CD4-positive, alpha-beta T cell treated with Interleukin-6 at 100 ng/mL for 8 hours (primary cell): ENCODE measurements at places on chromosomes 6 and 20.

DNA sequence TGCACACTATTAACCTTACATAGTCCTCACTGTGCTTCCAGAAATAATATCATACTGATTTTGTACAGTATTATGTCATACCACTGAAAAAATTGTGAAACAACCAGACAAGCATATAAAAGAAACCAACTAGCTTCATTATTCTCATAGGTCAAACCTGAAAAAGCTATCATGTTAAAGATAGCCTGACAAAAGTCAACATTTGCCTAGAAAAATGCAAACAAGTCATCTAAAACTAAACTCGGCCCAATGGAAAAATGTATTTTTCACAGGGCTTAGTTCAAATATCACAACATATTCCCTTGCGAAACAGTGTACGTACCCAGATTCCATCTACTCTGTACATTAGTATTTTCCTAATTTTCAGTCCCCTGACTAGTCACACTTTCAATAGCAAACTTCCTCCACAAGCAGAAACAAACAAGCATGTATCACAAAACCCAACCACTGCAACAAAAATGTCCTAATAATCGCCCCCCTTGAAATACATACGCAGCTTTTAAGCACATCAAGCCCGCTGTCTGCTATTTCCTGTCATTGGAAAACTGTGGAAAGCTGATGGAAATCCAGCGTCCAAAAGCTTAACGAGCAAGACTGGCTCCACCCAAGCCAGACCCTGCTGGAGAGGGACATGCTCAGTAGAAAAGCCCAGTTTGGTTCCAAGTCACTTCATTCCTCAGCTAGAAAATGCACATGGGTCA is 93.1 kb downstream of the EPB41L2 start:
- DNase-seq = no peak

GRCh38 chr20:52975029-52975732 is 3.0 kb downstream of the TSHZ2 start:
- peak; percentile 12 for DNase-seq

- peak; percentile 78 for DNase-seq
Observed at GRCh38 chr6:17705778-17706579, 746 bp downstream of the NUP153 start.

DNA sequence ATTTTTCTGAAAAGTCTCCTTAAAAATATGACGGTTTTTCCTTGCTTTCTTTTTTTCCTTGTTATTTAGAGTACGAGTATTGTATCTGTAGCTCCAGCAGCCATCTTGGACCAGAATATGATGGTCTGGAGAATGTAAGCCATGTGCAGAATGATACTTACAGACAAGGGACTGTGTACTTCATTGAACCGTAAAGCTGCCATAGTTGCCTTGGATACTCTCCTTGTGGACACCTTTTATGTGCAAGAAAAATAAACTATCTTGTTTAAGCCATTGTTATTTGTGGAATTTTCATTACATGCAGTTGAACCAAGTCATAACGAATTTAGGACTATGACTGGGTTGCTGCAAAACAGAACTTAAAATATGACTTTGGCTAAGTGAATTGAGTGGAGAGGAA is 485.8 kb upstream of the CITED2 start:
- no peak for DNase-seq

DNA sequence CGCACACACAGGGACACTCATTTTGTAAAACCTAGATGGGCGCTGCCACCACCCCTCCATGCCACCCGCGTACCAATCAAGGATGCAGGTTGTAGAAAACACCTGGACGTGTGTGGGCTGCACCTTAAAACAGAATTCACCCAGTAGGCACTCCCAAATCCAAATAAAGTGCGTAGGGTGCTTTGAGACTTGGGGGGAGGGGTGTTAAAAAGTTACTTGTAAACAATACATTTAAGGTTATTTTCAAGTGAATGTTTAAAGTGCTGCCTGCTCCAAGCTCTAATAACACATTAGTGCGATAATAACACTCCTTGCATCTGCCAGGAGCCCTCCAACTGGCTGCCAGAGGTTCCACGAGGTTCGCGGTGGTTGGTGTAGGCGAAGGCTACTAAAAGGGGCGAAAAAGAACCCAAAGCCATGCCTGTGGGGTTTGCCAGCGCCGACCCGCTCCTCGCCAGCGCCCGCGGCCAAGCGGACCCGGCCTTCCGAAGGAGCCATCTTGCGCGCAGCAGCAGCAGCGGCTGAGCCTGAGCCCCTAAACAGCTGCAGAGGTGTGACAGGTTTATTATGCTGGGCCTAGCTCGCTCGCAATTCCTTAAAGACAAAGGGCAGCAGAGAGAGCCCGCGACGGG is 11.5 kb downstream of the FOXC1 start:
- no peak for DNase-seq

- DNase-seq = no peak
Observed at GRCh38 chr20:41170386-41171105, 33.2 kb downstream of the PLCG1 start.

- DNase-seq = no peak
Observed at GRCh38 chr6:20943922-20944321, 409.7 kb downstream of the CDKAL1 start.

- no peak for DNase-seq
Observed at GRCh38 chr20:54082100-54082499, 11.7 kb upstream of the BCAS1 start.

GRCh38 chr6:158595223-158595622 is 35.3 kb downstream of the TMEM181 start:
- no peak for DNase-seq

DNA sequence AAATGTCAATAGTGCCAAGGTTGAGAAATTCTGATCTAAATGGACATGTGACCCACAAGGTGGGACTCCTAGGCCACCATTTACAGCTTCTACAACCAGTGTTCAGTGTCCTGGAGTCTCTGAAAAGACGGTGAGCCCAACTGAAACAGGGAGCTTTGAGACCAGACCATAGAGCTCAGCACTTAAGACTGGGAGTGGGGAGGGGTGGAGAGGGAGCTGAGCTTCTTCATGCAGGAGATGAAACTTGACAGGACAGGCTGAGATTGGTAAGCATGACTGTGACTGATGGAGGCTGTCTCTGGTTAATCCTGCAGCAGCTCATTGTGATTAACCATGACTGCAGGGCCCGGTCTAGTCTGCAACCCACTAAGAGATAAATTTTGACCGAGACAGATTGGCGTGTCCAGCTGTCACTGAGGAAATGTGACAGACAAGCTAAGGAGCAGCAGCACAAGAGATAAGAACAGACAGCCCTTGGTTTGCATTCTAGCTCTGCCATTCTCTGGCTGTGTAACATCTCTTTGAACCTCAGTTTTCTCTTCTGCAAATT is 1.4 kb upstream of the AAR2 start:
- no peak for DNase-seq

DNA sequence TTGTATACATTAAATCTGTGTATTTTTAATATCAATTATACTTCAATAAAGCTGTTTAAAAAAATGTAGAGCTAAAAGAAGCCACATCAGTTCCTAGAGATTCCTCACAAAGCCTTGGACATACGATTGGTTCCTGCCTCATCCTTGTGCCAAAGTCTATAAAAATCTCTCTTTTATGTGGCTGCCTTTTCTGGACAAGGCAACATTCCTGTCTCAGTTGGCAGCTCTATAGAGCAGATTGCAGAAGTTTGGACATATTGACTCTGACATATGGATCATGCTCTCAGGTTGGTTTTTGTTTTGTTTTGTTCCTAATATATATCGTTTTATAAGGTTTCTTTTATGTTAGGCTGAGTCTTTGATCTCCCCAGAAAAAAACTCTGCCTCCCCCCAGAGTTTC is 148.9 kb downstream of the MAFB start:
- no peak for DNase-seq

DNA sequence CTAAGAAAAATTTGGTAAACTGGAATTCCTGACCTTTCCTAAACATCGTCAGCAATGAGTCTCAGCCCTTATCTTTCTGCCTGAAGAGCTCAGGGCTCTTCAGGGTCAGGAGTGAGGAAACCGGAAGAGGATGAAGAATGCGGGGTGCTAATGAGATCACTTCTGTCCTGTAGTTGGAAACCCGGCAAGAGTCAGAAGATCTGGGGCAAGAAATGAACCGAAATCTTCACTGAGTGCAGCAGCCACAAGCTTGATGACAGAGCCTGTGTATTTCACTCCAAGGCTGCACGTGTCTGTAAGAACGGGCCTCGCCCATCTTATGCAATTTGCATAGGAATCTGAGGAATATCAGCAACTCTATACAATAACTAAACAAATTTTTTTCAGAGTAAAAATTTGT is 60.4 kb upstream of the QKI start:
- DNase-seq = no peak

DNA sequence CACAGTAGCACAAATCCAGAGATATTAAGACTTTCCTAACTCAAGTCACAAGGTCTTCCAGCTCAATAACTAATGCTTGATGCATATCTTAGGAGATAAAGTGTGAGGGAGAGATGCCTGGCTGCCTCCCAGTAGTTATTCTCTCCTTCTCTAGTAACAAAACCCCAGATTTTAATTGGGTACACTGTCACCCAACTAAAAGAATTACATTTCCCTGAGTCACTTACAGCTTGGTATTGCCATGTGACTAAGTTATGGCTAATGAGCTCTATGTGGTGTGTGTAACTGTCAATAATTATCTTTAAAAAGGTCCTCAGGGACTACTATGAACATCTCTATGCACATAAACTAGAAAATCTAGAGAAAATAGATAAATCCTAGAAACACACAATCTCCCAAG is 32.0 kb downstream of the KIF6 start:
- no peak for DNase-seq

GRCh38 chr6:85273046-85273445 is 176.8 kb upstream of the NT5E start:
- no peak for DNase-seq

DNA sequence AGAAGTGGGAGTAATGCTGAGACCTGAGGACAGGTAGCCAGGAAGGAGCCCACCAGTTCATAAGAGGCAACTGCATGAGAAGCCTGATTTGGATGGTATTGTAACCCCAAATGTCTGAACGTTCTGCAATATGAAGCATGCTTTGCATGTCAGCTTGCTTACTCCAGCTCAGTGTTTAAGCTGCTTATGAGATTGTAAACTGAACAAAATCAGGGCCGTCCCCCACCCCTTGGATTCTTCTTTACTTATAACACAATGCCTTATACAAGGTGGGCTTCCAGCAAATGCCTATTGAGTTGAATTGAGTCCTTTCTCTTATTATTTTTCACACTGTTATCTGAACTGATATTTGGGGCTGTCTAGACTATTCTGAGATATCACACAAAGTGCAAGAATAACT is 761.3 kb downstream of the KIF16B start:
- DNase-seq = no peak

- no peak for DNase-seq
Observed at GRCh38 chr6:110067837-110068591, 89.9 kb downstream of the GPR6 start.

DNA sequence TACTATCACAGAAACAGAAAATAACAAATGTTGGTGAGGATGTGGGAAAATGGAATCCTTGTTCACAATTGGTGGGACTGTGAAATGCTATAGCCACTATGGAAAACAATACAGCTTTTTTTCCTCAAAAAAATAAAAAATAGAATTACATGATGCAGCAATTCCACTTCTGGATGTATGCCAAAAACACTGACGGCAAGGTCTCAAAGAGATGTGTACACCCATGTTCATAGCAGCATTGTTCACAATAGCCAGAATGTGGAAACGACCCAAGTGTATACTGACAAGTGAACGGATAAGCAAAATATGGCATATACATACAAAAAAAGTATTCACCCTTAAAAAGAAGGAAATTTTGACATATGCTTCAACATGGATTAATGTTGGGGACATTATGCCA is 213.4 kb downstream of the KHDC1L start:
- no peak for DNase-seq

DNA sequence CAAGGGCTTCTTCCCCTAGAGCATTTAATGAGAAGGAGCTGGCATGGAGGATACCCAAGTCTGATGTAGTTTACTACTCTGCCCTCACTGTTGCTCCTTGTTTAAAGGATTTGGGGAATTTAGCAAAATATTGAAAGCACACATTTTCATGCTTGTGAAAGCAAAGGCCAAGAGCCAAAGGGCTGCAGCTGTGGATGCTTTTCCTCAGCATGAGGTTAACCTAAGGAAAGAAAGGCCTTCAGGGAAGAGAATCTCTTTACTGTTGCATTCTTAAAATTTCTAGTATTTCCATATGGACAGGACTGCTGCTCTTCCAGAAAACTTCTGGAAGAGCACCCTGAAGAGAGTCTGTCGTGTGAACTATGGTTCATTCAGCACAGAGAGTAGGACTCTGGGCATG is 45.9 kb upstream of the SASH1 start:
- DNase-seq = no peak
